Ecto neural progenitor cell (in vitro differentiated cells): ENCODE measurements at places on chromosomes 4 and X.

- DNase-seq, result no peak
Observed at GRCh38 chrX:3010532-3010931, 4.2 kb downstream of the ARSH start.

GRCh38 chr4:101000496-101000895 lies 346.8 kb downstream of the PPP3CA start:
- no peak for DNase-seq

- no peak for DNase-seq
Observed at GRCh38 chr4:65724973-65725372, 54.7 kb upstream of the EPHA5 start.

GRCh38 chrX:12494400-12495138 lies 296.6 kb upstream of the PRPS2 start:
- no peak for DNase-seq

- DNase-seq, result no peak
Observed at GRCh38 chrX:133081990-133082389, 14.9 kb downstream of the USP26 start.
